ENCODE measurements at places on chromosomes 3 and 15. TPM values are rescaled to one million over a fixed set of nuclear protein-coding genes. Genes with fewer than 3 reads are reported as not detected.

CYP11A1 gene
- total RNA-seq: 0.80 TPM

MGLL gene
- 7.3 TPM for total RNA-seq

TERC gene
- total RNA-seq: 216 TPM

PLCL2 gene
- 14.2 TPM for total RNA-seq

PIF1 gene
- total RNA-seq: 0.76 TPM

ZNF660 gene
- total RNA-seq: 9.8 TPM

GRCh38 chr3:125965505-125965904 lies 3.5 kb upstream of the ROPN1B start:
- no peaks in the 10 kb centered on the region for H3K36me3 ChIP-seq
- no peak overlapping the region for H3K27ac ChIP-seq
- H3K4me1 ChIP-seq: no peaks in the 10 kb centered on the region
- peaks cover 20% of the 10 kb centered on the region for H3K27me3 ChIP-seq
- H3K4me3 ChIP-seq: no peak overlapping the region

DNA sequence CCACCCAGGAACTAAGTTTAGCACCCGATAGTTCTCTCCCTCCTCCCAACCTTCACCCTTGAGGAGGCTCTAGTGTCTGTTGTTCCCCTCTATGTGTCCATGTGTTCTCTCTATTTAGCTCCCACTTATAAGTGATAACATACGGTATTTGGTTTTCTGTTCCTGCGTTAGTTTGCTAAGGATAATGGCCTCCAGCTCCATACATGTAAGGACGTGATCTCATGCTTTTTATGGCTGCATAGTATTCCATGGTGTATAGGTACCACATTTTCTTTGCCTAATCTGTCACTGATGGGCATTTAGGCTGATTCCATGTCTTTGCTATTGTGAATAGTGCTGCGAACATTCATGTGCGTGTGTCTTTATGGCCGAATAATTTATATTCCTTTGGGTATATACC lies 66.9 kb upstream of the TRA2B start:
- H3K4me1 ChIP-seq: no peaks in the 10 kb centered on the region
- H3K27ac ChIP-seq: no peak overlapping the region
- H3K4me3 ChIP-seq: no peak overlapping the region

- DNase-seq: peak; percentile 42
- no peaks in the 10 kb centered on the region for H3K4me1 ChIP-seq
- H3K4me3 ChIP-seq: no peak overlapping the region
Measured at GRCh38 chr3:85342915-85343314, 384.1 kb downstream of the CADM2 start.

DNA sequence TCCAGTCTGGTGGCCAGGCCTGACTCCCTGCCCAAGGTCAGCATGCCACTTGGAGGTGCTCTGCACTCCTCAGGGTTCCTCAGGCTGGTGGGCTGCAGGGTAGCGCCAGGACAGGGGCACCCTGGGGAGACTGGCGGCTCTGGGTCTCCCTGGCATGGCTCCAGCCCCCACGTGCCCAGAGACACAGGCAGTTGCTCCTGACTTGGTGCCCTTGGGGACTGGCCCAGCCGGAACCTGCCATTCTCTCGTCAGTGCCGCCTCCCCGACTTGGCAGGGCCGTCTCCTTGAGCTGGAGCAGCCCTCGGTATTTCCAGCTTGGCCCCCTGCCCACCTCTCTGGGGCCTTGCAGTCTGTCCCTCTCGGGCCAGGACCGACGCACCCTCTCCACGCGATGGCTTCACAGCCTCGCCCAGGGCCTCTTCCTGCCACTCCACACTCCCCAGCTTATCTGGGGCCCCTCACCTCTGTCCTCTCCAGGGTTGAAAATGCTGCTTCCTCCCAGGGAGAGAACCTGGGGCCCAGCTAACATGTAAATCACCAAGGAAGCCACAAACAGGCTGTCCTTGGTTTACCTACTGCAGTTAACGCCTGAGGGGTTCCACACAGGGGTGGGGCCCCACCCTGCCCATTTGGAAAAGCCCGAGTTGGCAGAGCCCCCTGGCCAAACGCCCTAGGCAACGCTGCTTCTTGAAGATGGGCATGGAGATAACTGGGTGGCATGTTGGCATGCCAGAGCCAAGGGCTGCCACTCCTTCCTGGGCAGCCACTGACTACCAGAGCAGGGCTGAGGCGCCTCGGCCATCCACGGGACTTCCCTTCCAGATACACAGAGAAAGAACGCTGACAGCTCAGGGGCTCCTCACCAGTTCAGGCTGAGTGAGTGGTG lies 61.4 kb downstream of the SMAD6 start:
- peak; percentile 61 for DNase-seq
- H3K36me3 ChIP-seq: no peaks in the 10 kb centered on the region
- peak overlapping the region; percentile 91 for H3K27ac ChIP-seq
- H3K27me3 ChIP-seq: no peaks in the 10 kb centered on the region
- H3K4me1 ChIP-seq: peaks cover 84% of the 10 kb centered on the region

DNA sequence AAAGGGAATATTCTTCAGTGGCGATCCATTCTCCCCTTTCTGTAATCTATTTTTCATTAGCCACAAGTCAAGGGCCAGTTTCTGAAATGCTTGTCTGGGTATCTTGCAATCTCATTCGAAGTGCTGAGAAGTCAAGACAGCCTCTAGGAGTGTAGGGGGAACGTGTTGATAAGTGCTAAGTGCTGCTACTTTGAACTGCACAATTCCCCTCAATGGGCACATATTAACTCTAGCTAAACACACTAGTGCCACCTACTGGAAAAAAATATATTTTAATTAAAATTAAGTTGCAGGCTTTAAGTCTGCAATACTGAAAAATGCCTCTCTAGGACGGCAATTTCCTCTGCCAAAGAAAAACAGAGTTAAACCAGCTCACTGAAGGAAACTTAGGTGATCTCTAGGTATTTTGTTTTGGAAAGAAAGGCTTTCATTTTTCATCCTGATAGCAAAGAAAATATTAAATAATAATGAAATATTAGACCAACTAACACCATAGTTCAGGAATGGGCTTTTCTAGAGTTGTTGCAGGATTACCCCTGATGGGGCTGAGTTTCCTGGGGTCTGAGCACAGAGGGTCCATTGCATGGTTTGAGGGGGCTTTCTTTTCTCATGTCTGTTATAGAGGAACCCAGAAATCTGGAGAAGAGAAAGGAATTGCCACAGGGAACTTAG lies 181.9 kb upstream of the KBTBD8 start:
- peaks cover 25% of the 10 kb centered on the region for H3K27me3 ChIP-seq
- no peak overlapping the region for H3K27ac ChIP-seq
- no peak overlapping the region for H3K4me3 ChIP-seq
- no peaks in the 10 kb centered on the region for H3K36me3 ChIP-seq
- DNase-seq: peak; percentile 71
- H3K4me1 ChIP-seq: no peaks in the 10 kb centered on the region

DNA sequence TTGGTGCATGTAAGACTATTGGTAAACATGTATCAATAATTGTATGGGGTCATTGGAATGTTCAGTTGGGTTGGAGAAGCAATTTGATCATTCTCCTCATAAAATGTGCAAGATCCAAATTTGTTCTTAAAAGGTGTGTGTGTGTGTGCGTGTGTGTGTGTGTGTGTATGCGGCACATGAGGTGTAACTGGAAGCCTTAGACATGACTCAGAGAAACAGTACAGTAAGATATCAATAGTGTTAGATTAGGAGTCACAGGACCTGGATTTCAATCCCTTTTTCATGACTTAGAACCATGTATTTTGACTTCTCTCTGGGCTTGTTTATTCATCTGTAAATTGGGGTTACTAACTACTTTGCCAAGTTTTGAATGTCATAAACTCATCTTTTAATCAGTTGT lies 38.3 kb downstream of the RSRC1 start:
- no peak for DNase-seq
- no peak overlapping the region for H3K27ac ChIP-seq
- no peaks in the 10 kb centered on the region for H3K27me3 ChIP-seq

GRCh38 chr3:22659651-22660475 lies 543.3 kb upstream of the UBE2E2 start:
- no peaks in the 10 kb centered on the region for H3K36me3 ChIP-seq
- no peak overlapping the region for H3K27ac ChIP-seq
- DNase-seq: no peak
- no peaks in the 10 kb centered on the region for H3K4me1 ChIP-seq

DNA sequence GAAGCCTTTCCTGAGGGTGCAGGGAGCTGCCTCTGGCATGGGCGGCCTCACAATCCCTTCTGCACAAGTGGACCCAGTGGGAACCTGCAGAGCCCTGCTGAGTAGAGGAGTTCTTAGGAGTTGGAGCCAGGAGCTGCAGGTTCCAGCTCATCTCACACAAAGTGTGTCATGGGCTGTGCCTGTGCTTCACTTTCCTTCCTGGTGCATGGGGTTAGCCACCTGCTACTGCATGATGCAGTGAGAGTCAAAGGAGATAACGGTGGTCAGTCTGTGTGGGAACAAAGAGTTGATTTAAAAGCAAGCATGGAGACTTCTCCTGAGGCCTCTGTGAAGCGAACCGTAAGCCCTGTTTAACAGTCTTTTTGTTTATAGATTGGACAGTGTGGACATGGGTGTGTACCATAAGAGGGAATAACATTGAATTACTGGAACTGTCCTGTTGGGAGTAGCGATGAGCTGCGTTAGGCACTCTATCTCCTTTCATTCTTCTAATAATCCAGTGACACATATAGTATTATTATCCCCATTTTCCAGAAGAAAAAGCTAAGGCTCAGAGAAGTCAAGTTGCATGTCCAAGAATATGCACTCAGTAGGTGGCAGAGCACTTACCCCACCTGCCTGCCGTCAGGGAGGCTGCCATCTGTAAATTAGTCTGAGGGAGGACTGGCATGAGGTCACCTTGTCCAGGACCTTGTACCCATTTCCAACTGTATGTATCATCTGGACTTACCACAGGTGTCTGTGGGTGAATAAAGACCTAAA lies 68.7 kb upstream of the PRR23C start:
- H3K27me3 ChIP-seq: peaks cover 13% of the 10 kb centered on the region
- H3K27ac ChIP-seq: no peak overlapping the region
- no peaks in the 10 kb centered on the region for H3K36me3 ChIP-seq
- no peaks in the 10 kb centered on the region for H3K4me1 ChIP-seq
- DNase-seq: no peak

- DNase-seq: no peak
- H3K4me3 ChIP-seq: no peak overlapping the region
- H3K27ac ChIP-seq: no peak overlapping the region
- no peaks in the 10 kb centered on the region for H3K27me3 ChIP-seq
- H3K4me1 ChIP-seq: no peaks in the 10 kb centered on the region
Measured at GRCh38 chr3:191387441-191388077, 57.2 kb upstream of the UTS2B start.

DNA sequence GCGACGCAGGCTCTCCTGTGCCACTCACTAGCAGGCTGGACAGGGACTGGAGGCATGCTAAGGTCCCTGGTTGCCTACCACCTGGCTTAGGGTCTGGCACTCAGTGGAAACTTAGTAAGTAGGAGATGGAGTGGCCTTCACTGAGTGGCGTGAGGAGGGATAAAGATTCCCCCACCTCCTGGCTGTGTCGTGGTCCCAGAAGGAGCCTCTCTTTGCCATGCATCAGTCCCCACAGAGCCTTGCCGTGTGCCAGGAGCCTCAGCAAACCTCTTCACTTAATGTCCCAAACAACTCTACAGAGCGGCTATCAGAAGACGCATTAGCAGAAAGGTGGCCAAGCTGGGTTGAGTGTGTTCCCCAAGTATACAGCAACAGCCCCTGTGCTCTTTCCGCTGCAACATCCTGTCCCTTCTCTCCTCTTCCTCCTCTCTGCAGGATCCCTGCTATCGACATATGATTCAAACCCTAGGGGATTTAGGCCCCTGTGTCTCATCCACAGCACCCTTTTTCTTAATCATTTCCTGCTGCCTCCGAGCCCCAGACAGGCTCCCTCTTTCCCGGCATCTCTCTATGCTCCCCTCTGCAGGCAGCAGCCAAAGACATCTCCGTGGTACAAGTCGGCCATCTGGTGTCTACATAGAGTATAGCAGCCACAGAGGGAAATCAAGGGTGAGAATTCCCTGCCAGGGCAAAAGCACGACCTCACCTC lies 66.7 kb downstream of the SLC6A1 start:
- no peaks in the 10 kb centered on the region for H3K4me1 ChIP-seq
- DNase-seq: peak; percentile 78
- H3K27ac ChIP-seq: no peak overlapping the region
- H3K4me3 ChIP-seq: no peak overlapping the region
- H3K36me3 ChIP-seq: no peaks in the 10 kb centered on the region

DNA sequence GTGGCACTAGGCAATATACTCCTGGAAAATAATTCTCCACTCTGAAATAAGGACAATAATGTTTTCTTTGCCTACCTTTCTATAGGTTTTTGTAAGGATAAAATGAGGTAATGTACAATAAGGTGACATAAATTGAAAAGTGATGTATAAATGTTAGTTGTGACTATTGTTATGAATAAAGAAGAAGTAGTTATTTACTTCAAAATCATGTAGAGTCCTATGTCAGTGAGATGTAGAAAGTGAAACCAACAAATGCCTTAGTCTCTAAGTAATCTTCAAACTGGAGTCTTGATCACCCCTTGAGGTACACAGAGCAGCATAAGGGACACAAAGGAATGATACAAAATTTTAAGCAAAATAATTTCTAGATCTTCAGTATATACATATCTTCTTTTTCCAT lies 60.3 kb upstream of the TP63 start:
- H3K36me3 ChIP-seq: no peaks in the 10 kb centered on the region
- H3K4me3 ChIP-seq: no peak overlapping the region
- H3K27ac ChIP-seq: no peak overlapping the region
- no peaks in the 10 kb centered on the region for H3K4me1 ChIP-seq
- no peaks in the 10 kb centered on the region for H3K27me3 ChIP-seq

DNA sequence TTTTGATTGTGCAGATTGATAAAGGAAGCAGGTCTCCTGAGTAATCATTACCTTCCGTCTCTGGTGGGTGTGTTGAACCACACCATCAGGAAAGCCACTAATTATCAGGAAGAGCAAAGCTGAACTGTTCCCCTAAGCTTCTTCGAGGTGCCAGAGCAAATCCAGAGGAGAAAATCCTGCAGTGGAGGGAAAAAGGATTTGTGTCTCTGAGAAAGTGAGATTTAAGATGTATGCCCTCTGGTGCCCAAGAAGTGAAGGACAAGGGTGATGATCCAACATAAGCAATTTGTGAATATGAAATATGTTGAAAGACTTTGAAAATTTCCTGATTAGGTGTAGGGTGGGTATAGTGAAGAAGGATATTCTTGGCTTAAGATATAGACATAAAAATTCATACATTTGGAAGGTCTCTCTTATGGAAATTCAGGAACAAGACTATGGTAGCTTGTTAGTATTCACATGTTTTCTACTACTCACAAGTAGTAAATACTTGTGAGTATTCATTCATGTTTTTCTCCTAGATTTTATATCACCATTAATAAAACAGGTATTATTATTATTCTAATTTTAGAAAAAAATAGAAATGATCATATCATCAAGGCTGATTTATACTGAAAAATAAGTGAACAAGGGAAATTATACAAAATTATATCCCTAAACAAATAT lies 34.8 kb downstream of the COMMD2 start:
- H3K4me1 ChIP-seq: no peaks in the 10 kb centered on the region
- no peaks in the 10 kb centered on the region for H3K36me3 ChIP-seq
- no peaks in the 10 kb centered on the region for H3K27me3 ChIP-seq

DNA sequence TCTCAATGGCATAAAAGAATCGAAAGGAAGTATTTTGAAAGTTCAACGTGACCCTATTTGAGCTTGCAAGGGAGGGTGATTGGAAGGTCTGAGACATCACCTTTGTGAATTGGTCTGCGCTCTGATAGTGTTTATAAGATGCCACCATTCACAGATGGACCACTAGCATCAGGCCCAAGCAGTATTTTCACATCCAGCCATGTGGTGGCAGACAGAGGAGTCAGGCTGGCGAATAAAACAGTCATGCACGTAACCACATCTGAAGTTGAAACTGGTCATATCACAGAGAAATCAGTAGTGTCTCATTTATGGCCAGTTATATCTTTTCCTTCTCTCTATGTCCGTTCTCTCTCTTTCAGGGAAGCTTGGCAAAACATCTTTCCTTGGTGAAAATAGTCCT lies 170.1 kb upstream of the ONECUT1 start:
- no peak for DNase-seq
